T47D (cell line): ENCODE measurements at places on chromosomes 5 and 9.

DNA sequence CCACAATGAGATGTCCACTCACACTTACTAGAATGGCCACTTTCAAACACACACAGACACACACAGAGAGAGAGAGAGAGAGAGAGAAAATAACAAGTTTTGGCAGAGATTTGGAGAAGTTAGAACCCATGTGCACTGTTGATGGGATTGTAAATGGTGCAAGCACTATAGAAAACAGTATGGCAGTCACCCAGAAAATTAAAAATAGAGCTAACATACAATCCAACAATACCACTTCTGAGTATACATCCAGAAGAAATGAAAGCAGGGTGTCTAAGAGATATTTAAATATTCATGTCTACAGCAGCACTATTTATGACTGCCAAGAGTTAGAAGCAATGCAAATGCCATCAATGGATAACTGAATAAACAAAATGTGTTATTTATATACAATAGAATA is 359.9 kb upstream of the COX7C start:
- DNase-seq: no peak

GRCh38 chr5:40679148-40679912 is 385 bp upstream of the PTGER4 start:
- DNase-seq: peak; percentile 98

DNA sequence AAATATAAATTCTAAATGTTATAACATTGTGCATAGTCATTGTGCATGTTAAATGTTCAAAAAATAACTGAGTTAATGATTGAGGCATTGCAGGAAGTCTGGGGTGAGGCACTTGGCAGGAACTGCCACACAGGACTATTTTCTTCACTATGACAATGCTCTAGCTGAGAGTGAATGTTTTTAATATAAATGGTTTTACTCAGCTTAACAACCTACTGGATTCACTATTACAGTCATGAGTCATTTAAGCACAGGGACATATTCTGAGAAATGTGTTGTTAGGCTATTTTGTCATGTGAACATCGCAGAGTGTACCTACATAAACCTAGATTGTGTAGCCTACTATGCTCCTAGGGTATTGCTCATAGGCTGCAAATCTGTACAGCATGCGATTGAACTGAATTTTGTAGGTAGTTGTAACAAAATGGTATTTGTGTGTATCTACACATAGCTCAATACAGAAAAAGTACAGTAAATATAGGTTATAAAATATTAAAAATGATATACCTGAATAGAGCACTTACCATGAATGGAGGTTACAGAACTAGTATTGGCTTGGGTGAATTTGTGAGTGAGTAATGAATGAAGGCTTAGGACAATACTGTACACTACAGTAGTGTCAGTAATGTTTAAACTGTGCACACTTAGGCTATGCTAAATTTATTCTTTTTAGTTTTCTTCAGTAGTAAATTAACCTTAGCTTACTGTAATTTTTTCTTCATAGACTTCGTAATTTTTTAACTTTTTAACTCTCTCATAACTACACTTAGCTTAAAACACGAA is 346.1 kb upstream of the PTGER4 start:
- DNase-seq: no peak

- no peak for DNase-seq
Measured at GRCh38 chr5:124235576-124235975, 510.9 kb downstream of the ZNF608 start.

GRCh38 chr9:20352591-20352990 is 269.7 kb downstream of the MLLT3 start:
- DNase-seq: no peak

- DNase-seq: no peak
Measured at GRCh38 chr5:161134956-161135355, 282.9 kb upstream of the ATP10B start.

GRCh38 chr9:112380102-112380824 is at the start of gene HSDL2:
Gene HSDL2, plus strand, starts transcription at chr9:112380108. Its CDS starts 56 bp downstream, at chr9:112380164.
- no peak for DNase-seq

DNA sequence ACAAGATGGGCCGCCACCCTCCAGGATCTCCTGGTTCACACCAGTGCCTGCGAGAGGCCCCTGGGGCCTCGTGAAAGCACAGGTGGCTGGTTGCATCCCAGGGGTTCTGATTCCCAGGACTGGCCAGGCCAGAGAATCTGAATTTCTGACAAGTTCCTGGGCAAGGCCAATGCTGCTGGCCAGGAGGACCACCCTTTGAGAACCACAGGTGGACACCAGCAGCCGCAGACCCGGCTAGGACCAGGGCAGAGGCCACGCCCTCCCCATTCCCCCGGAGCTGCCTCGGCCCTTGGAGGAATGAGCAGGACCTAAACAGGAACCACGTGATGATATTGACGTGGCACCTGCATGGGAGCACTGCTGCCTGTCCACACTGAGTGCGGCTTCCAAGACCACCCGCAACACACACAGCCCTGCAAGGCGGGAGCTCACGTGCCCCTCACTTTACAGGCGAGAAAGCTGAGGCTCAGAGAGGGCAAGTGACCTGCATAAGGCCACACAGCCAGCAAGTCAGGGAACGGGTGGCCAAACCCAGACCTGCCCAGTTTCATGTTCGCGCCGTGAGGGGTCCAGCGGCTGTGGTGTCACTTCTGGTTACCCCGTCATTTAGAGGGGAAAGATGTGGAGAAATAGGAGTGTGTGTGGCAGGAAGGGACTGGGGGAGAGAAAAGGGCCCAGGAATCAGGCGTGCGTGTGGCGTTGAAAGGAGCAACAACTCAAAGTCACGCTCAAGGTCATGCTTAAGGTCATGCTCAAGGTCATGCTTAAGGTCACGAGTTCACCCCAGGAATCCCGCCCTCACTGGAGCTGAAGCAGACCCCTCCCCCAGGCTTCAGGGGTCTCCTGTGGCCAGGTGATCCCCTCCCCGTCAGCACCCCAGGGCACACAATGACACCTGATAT is 105.9 kb upstream of the IER5L start:
- no peak for DNase-seq

DNA sequence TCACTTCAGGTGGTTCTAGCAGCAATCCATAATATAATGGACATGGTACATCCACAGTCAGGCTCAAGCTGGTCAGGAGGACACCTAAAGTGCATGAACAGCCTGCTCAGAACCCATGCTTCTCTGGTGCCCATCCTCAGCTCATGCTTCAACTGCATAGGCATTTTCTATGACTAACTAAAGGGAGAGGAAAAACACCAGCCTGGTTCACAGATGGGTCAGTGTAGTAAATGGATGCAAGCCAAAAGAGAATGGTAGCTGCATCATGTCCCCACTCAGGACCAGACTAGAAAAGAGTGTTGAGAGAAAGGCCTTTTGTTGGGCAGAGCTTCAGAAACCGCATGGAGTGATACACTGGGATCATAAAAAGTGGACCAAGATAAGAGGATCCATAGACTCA is 556.6 kb downstream of the TLE1 start:
- DNase-seq: no peak

DNA sequence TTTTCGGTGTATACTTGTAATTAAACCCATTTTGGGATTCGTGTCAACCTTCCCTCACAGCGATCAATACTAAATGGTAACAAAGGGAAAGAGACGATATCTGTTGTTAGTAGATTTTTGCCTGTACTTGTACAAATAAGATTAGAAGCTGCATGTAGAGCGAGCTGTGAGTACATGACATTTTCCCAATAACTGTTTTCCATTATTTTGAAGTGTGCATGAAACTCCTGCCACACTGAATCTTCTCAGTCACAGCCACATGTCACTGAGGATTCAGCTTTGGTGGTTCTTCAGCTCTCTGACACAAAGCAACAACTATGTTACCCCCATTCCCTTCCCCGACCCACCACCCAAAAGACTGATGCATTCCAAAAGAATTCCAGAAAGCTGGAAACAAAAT is 685.6 kb downstream of the EFNA5 start:
- no peak for DNase-seq

DNA sequence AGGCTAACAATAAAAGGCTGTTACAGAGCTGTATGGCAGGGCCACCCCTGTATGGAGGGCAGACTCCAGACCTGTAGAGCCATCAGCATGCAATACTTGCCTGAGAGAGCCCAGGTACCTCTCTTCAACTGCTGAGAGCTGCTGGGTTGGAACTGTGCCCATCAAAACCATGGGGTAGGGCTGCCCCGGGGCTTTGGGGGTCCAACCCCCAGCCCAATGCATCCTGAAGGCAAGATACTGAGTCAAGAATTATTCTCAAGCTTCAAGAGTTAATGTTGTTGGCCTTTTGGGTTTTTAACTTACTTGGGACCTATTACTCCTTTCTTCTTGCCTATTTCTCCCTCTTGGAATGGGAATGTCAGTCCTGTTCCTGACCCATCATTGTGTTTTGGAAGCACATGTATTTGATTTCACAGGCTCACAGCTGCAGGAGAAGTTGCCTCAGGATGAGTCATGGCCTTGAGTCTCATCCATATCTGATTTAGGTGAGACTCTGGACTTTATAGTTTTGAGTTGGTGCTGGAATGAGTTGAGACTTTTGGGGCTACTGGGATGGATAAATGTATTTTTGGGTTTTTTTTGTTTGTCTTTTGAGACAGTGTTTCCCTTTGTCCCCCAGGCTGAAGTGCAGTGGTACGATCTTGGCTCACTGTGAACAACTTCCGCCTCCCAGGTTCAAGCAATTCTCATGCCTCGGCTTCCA is 21.0 kb upstream of the CDK7 start:
- no peak for DNase-seq

GRCh38 chr9:1320607-1321195 is 270.5 kb downstream of the DMRT2 start:
- no peak for DNase-seq
